ENCODE measurements at places on chromosomes 13 and 19. TPM values are rescaled to one million over a fixed set of nuclear protein-coding genes. Genes with fewer than 3 reads are reported as not detected.
A peak's percentile ranks its signal among the peaks of the same experiment; 100 is the strongest.

DNA sequence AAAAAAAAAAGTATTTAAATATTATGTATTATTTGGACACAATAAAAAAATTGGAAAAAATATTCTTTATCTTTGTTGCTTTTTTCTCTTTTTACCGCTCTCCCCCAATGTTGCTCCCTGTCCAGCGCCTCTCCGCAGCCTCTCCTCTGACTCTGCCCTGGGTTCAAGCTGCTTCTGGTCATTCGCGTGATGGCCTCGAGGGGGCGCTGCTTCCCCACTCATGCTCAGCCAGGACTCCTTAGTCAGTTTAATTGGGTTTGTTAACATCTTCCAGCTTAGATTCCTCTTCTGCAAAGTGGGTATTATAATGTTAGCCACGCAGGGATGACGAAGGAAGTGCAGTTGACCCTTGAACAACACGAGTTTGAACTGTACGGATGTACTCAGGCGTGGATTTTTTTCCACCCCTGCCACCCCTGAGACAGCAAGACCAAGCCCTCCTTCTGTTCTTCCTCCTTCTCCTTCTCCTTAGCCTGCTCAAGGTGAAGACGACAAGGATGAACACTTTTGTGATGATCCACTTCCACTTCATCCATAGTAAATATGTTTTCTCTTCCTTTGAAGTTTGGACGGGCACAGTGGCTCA lies 4.9 kb upstream of the NWD1 start:
- H3K4me3 ChIP-seq = no peak overlapping the region
- no peak overlapping the region for H3K27ac ChIP-seq
- no peaks in the 10 kb centered on the region for H3K36me3 ChIP-seq
- DNase-seq = peak; percentile 60

GRK1 gene
- not detected for polyA plus RNA-seq

GRCh38 chr19:38617283-38617763 lies 430 bp downstream of the MAP4K1 start:
- DNase-seq = no peak
- no peak overlapping the region for H3K27ac ChIP-seq
- H3K4me1 ChIP-seq = peaks cover 20% of the 10 kb centered on the region
- peak overlapping the region; percentile 19 for H3K4me3 ChIP-seq
- H3K27me3 ChIP-seq = no peaks in the 10 kb centered on the region
- H3K36me3 ChIP-seq = peaks cover 23% of the 10 kb centered on the region

DNA sequence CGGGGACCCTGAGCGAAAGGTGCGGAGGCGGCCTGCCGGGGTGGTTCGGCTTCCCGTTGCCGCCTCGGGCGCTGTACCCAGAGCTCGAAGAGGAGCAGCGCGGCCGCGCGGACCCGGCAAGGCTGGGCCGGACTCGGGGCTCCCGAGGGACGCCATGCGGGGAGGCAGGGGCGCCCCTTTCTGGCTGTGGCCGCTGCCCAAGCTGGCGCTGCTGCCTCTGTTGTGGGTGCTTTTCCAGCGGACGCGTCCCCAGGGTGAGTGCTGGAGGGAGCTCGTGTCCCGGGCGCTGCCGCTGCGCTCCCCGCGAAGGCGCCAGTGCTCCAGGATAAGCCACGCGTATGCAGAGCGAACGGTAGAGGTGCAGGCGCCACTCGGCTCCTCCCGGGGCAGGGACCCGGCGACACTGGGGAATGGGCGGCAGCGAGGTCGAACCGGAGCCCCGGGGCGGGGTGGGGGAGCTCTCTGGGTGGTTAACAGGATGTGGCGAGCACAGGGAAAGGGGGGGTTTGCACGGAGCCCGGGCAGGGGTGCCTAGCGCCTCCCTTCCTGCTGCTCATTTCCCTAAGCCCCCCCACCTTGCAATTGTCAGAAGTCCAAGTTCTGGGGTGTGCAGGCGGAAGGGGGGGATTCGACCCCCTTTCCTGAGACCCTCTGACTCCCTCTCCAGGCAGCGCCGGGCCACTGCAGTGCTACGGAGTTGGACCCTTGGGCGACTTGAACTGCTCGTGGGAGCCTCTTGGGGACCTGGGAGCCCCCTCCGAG lies at the start of gene IL27RA:
Gene IL27RA, plus strand, starts transcription at position 44 of the 762 bp plus-strand sequence. Its CDS starts 111 bp downstream, at position 155.
- H3K36me3 ChIP-seq = no peaks in the 10 kb centered on the region
- peak; percentile 65 for DNase-seq

GRCh38 chr13:36862722-36863121 lies 43.7 kb downstream of the RFXAP start:
- no peaks in the 10 kb centered on the region for H3K4me1 ChIP-seq
- H3K27me3 ChIP-seq = no peaks in the 10 kb centered on the region
- H3K4me3 ChIP-seq = no peak overlapping the region
- DNase-seq = no peak
- no peak overlapping the region for H3K27ac ChIP-seq

GRCh38 chr19:54616821-54617560 lies 13.3 kb upstream of the LILRB1 start:
- no peak for DNase-seq
- no peaks in the 10 kb centered on the region for H3K4me1 ChIP-seq
- H3K4me3 ChIP-seq = no peak overlapping the region

- peak overlapping the region; percentile 52 for H3K4me3 ChIP-seq
- H3K27ac ChIP-seq = peak overlapping the region; percentile 68
- no peak for DNase-seq
- peaks cover 16% of the 10 kb centered on the region for H3K27me3 ChIP-seq
- H3K36me3 ChIP-seq = no peaks in the 10 kb centered on the region
- H3K4me1 ChIP-seq = peaks cover 14% of the 10 kb centered on the region
Observed at GRCh38 chr13:28494504-28494777, 487 bp downstream of the FLT1 start.

DNA sequence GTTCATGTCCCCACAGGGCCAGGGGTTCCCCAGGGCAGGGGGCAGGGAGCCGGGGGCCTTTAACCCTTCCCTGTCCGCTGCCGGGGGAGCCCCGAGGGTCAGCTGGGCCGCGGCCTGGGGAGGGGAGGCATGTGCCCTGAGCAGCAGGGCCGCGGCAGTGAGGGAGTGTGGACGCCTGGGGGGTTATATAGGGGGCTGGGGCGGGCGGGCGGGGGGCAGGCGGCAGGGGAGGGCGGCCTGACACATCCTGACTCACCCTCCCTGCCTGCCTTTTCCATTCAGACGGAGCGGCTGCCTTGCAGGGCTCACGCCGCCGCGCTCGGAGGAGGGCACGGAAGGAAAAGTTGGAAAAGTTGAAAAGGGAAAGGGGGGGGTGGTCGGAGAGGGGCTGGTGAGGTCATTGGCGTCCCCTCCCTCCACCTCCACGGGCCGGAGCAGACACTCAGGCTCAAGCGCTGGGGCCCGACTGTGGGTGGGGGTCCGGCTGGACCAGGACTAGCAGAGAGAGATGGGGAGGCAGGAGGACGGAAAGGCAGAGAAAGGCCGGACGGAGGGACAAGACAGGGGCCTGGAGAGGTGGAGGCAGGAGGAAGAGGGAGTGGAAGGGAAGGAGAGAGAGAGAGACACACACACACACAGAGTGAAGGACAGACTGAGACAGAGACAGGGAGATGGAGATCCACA lies at the start of gene IL11:
Gene IL11, minus strand, starts transcription at position 159 of the 684 bp plus-strand sequence. Its CDS starts 153 bp downstream, at position 6.
- H3K27ac ChIP-seq = no peak within 1 kb of the TSS
- H3K4me1 ChIP-seq = peaks cover 3% of the 10 kb centered on the region
- DNase-seq = no peak
- H3K36me3 ChIP-seq = no peaks in the 10 kb centered on the region
- H3K4me3 ChIP-seq = peak within 1 kb of the TSS; percentile 19

FGF22 gene
- polyA plus RNA-seq = not detected

TMIGD2 gene
- 0.94 TPM for polyA plus RNA-seq

DNA sequence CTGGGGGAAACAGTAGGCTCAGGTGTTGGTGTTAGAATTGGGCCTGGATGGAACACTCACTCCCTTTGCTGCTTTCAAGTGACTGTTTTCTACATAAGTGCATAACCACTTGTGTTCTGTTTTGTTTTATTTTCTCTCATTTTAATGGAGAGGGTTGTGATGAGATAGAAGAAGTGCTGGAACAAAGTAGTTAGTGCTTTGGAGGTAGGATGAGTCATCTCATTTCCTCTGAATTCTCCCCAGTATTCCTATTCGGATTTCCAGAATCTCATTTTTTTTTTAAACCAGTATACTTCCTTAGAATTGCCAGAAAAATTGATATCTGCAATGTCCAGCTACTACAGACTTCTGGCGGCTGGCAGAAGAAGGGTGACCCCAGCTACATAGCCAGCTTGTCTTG lies 575.9 kb downstream of the MYO16 start:
- no peaks in the 10 kb centered on the region for H3K36me3 ChIP-seq
- H3K27me3 ChIP-seq = no peaks in the 10 kb centered on the region
- H3K27ac ChIP-seq = no peak overlapping the region
- no peak for DNase-seq
- H3K4me3 ChIP-seq = no peak overlapping the region

CD22 gene
- polyA plus RNA-seq = 0.15 TPM

- no peaks in the 10 kb centered on the region for H3K27me3 ChIP-seq
- H3K36me3 ChIP-seq = no peaks in the 10 kb centered on the region
- no peak for DNase-seq
Observed at GRCh38 chr19:30718707-30719106, 346.5 kb downstream of the ZNF536 start.

DNA sequence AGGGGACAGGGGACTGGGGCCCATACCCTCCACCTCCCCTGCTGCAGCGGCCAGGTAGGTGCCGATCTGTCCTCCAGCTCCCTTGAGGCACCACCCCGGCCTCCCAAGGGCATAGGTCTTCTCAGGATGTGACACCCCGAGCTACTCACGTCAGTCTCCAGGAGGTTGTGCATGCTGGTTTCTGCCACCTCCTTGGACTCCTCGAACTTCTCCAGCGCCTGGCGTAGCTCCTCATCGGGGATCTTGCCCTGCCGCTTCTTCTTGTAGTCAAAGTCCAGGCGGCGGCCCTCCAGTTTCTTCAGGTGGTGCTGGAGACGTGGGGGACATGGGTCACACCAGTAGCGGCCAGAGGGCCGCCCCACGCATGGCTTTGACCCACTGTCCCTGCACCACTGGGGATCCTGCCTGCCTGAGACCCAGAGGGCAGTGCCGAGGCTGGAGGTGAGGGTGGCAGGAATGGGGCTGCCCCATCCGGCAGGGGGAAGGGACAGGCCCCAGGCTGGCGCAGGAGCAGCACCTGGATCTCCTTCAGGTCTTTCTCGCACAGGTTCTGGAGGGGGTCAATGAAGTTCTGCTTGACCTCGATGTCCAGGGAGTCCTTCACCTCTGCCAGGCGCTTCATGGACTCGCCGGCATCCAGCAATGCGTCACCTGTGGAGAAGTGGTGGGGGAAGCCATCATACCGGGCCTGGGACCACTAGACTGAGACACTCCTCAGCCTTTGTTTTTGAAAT lies 20.4 kb downstream of the MPND start:
- peaks cover 11% of the 10 kb centered on the region for H3K4me1 ChIP-seq
- no peaks in the 10 kb centered on the region for H3K27me3 ChIP-seq
- H3K27ac ChIP-seq = no peak overlapping the region
- DNase-seq = no peak

SWSAP1 gene
- 6.4 TPM for polyA plus RNA-seq

DNA sequence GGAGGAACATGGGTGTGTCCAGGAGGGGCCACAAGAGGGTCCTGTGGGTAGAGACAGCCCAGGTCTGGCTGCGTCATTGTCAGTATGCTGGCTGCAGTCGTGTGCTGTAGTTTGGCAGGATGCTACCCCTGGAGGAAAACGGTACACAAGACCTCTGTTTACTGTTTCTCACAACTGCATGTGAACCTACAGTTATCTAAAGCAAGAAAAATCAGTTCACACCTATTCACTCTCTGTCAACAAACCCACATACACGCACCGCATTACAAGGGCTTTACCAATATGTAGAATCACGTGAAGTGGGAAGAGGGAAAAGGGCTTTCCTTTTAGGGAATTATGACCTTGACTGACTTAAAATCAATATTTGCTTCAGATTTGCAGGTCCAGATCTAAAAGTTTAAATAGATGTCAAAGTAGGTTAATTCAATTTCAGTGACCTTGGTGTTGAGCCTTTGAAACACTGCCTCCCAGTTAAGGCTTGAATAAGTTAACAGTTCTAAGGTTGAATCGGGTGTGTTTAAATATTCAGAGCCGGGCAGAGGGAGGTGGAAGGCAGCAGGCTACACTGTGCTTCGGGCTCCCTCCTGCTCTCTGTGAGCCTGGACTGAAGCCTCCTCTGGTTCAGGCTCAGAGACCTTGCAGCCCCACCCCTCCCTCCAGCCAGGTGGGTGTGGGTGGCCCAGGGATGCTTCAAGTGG lies 17.2 kb upstream of the MCF2L start:
- H3K4me1 ChIP-seq = peaks cover 30% of the 10 kb centered on the region
- H3K27ac ChIP-seq = peak overlapping the region; percentile 43

PEAK3 gene
- polyA plus RNA-seq = 0.21 TPM

DNA sequence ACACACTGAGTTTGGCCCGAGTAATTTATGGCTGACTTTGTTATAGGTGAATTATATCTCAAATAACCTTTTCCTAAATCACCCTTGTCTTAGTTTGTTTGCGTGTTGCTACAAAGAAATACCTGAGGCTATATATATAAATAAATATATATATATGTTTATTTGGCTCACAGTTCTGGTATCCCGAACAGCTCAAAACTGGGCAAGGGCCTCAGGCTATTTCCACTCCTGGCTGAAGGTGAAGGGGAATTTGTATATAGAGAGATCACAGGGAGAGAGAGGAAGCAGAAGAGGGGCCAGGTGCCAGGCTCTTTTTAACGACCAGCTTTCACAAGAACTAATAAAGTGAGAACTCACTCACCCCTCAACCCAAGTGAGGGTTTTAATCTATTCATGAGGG lies 159.9 kb upstream of the STARD13 start:
- H3K36me3 ChIP-seq = no peaks in the 10 kb centered on the region
- DNase-seq = no peak
- no peak overlapping the region for H3K4me3 ChIP-seq
- H3K27ac ChIP-seq = no peak overlapping the region
- H3K4me1 ChIP-seq = no peaks in the 10 kb centered on the region

GRCh38 chr19:3842948-3843347 lies 25.9 kb downstream of the ZFR2 start:
- H3K4me3 ChIP-seq = no peak overlapping the region
- no peaks in the 10 kb centered on the region for H3K36me3 ChIP-seq
- no peaks in the 10 kb centered on the region for H3K4me1 ChIP-seq
- no peak overlapping the region for H3K27ac ChIP-seq
- no peak for DNase-seq
- no peaks in the 10 kb centered on the region for H3K27me3 ChIP-seq

- H3K27me3 ChIP-seq = no peaks in the 10 kb centered on the region
- H3K4me1 ChIP-seq = peaks cover 5% of the 10 kb centered on the region
- no peak overlapping the region for H3K27ac ChIP-seq
- peak; percentile 35 for DNase-seq
- H3K36me3 ChIP-seq = no peaks in the 10 kb centered on the region
Observed at GRCh38 chr19:6047741-6048251, 62.5 kb downstream of the RFX2 start.

FPR2 gene
- 0.15 TPM for polyA plus RNA-seq

CKAP2 gene
- 2.4 TPM for polyA plus RNA-seq

CYP4F2 gene
- 87.1 TPM for polyA plus RNA-seq

DNA sequence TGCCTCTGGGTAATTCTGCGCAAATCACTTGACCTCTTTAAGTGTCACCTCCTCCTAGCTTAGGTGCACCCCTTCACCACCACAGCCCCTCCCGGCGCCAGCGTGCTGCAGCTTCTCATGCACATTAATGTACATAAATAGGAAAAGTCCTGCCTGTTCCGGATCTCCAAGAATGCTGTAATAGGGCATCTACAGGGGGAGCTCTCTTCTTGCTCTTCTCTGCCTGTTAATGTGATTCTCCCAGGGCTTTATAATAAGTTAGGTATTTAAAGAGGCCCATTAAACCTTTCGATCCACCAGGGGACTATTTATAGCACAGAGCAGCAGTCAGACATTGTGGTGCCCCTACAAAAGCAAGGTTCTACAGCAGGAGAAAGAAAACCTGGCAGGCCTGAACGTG lies 35.3 kb downstream of the SOX1 start:
- DNase-seq = no peak
- H3K4me1 ChIP-seq = peaks cover 27% of the 10 kb centered on the region
- peaks cover 17% of the 10 kb centered on the region for H3K27me3 ChIP-seq
- H3K4me3 ChIP-seq = no peak overlapping the region
- no peak overlapping the region for H3K27ac ChIP-seq
- H3K36me3 ChIP-seq = no peaks in the 10 kb centered on the region
